ENCODE measurements at places on chromosomes 5 and 9.

GRCh38 chr5:112010475-112010874 is 253.5 kb upstream of the NREP start:
- peak; percentile 30 for DNase-seq

- DNase-seq: no peak
Observed at GRCh38 chr9:121703014-121703734, 51.7 kb downstream of the DAB2IP start.

GRCh38 chr9:128898382-128898781 is 16.4 kb downstream of the LRRC8A start:
- no peak for DNase-seq

- no peak for DNase-seq
Observed at GRCh38 chr9:102435427-102435826, 559.7 kb upstream of the CYLC2 start.

DNA sequence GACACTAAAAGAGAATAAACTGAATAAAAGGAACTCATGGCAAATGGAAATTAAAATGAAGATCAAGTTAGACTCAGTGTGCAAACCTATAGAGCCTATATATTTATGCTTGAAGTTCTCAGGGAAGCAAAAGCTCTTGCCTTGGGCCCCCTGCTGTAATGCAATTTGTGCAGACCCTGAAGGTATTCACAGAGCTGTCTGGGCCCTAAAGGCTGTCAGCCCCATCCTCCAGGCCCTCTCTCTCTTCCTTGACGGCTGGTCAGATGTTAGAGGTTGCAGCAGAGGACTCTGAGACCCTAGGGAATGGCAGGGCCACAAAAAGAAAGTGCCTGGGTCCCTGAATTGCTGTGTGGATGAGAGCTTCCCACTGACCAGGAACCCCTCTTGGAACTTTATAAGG is 283.9 kb upstream of the TUT7 start:
- DNase-seq: no peak

DNA sequence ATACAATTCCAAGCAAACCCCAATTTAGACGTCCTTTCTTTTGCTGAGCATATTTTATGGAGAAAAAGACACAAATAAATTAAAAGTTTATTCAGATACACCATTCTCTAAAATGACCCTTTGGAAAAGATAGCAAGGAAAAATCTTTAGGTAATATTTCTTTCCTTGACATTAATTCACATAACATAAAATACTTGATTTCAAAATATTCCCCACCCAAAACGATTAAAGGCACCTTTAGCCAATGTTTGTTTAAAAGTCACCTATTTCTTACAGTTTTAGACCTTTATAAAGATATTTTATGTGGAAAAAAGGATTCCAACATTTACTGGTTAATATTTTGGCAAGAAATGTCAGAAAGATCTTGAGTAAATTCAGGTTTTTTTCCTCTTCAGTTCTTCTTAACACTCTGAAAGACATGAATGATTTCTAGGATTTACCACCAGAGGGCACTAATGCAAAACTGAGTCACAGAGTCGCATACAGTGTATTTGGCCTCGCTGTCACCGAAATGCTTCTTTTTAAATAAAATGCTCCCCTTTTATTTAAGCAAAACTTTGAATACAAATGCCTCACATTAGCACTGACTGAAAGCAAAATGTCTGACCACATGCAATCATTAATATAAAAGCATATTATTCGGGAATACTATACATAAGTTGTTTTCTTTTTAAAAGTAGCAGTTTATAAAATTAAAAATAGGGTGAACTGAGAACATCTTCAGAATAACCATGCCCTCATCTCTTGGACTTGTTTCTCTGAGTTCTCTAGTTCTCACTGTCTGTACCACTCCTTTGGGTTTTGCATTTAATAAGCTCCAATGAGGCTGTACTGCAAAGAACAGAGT is 122.5 kb downstream of the SLC1A3 start:
- peak; percentile 58 for DNase-seq

DNA sequence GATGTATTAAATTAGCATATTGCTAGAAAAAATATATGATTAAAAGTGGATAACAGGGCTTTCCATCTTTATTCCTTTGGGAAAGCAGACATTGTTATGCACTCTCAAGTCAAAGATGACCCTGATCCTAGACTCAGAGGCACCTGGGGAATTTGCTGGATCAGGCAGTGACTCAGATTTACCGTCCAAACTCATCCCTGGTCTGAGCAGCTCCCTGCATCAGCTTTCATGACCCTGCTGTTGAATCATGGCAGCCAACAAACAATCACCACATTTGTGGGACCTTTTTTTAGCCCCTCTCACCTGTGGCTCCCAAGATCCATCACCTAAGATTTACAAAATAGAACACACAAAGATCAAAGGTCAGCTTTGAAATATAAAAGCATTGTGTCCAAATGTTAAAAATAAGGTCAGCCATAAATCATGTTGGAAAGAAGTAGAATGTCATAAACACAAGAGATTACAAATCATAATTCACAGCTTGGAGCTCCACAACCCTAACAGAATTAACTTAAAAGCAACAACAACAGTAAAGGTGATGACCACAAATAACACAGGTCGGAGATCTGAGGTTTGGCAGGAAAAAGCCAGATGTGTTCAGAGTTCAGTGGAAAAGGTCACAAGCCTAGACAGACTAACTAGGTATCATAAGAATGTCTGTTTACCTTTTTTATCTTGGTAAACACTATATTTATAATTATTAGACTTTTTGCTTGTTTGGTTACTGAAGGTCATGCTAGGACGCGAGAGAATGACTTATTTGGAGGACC is 55.5 kb downstream of the ZFAND5 start:
- no peak for DNase-seq

DNA sequence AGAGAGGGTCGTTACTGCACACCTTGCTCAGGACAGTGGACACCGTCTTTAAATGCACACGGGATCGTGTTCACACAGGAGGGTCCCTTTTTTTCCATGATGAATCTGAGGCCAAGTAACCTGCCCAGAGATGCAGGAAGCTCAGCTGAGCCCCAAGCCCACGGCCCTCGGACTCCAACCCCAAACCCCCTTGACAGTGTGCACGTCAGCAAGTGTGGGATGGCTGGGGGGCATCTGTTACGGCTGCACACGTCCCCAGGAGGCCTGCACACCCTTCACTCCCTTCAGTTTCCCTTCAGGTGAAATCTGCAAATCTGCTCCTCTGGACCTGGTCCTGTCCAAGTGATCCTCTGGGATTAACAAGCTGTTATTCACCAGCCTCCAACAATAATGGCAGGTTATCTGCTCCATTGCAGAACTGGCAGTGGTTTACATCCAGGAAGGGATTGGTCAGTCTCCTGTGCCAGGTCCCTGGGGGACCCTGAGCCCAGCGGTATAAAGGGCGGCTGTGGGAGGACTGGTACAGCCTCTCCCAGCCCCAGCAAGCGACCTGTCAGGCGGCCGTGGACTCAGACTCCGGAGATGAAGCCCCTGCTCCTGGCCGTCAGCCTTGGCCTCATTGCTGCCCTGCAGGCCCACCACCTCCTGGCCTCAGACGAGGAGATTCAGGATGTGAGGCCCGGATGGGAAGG is at the start of gene LCN1:
LCN1 (plus strand) TSS at position 525 of the 692 bp plus-strand sequence; CDS start at position 583, 58 bp downstream.
- no peak for DNase-seq

GRCh38 chr9:127059765-127060361 is 62.6 kb downstream of the ANGPTL2 start:
- DNase-seq: no peak

DNA sequence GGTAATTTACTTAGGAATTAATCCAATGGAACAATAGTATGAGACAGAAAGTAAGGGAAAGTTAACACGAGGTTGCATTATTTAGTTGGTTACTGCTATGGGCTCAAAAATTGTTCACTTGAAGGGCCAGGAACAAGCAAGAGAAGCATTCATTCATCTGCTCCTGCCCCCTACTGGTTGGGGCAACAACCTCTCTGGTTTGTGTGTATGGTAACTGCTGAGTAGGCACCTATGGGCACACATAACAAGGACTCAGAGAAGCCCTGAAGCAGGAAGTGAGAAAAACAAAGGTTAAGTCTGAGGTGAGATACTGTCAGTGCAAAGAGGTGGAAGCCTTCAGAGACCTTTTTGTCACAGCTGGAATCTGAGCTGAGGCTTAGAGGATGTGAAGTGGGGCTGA is 34.4 kb upstream of the RANBP6 start:
- DNase-seq: peak; percentile 16

GRCh38 chr9:85516455-85516854 is 225.3 kb downstream of the AGTPBP1 start:
- DNase-seq: no peak

GRCh38 chr9:88942411-88942810 is 48.9 kb upstream of the S1PR3 start:
- no peak for DNase-seq
